ENCODE measurements at places on chromosomes 5 and 9.

- no peak for DNase-seq
These were observed 60.3 kb upstream of the PTGER4 start for GRCh38 chr5:40619421-40619820.

DNA sequence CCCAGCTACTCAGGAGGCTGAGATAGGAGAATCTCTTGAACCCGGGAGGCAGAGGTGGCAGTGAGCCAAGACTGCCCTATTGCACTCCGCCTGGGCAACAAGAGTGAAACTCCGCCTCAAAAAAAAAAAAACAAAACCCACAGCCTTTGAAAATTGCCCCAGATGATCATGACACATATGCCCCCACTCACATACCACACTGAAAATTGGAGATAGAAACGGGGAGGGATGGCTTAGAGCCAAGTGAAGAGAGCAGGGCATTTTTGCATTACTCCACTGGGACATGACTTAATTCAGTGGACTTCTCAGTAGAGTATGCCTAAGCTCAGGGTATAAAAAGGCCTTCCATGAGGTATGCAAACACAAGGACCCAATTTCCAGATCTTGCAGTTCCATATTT is 309.3 kb downstream of the BNC2 start:
- DNase-seq = no peak

GRCh38 chr5:38585816-38586215 is 29.4 kb upstream of the LIFR start:
- no peak for DNase-seq

GRCh38 chr9:89522261-89522958 is 24.5 kb upstream of the SEMA4D start:
- no peak for DNase-seq

- no peak for DNase-seq
These were observed 28.5 kb upstream of the MLLT3 start for GRCh38 chr9:20650750-20651299.

DNA sequence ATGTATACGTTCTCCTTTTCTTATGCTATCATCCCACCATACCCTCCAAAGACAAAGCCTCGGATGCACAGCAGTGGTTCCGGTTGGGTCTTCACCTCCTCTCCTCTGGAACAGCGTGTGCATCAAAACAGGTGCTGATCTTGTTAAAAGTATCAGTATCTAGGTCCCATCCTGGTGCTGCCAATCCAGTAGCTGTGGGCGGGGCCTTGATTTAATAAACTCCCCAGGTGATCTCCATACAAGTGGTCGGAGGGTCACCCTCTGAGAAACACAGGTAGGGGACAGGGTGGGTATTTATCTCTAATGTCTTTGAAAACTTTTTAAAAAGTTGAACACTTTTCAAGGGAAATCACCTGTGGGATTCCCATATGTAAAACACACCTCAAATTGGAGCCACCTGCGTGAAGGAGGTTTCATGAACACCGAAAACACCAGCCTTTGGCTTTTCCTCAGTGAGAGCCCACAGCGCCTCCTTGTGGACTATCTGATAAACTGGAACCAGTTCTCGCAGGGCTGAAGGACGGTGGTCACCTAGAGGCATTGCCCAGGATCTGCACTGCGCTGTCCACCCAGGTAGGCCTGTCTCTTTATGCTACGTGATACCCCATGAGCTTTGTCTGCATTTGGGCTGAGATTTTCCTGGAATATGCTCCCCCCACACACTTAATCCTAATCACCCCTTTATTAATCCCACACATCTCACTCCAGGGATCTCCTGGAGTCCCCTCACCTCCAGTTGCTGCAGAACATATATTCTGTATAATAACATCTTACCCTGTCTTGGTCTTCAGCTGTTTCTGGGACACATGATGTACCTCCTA is 80.5 kb upstream of the EPB41L4B start:
- DNase-seq = no peak

Measured in stimulated activated CD4-positive, alpha-beta T cell treated with anti-CD3 and anti-CD28 coated beads, Interleukin-1b, Interleukin-23, amount 100 ng/mL, for 1 hour (primary cell).